H9 (cell line): ENCODE measurements at places on chromosomes 2 and 18.
A peak's percentile ranks its signal among the peaks of the same experiment; 100 is the strongest.

DNA sequence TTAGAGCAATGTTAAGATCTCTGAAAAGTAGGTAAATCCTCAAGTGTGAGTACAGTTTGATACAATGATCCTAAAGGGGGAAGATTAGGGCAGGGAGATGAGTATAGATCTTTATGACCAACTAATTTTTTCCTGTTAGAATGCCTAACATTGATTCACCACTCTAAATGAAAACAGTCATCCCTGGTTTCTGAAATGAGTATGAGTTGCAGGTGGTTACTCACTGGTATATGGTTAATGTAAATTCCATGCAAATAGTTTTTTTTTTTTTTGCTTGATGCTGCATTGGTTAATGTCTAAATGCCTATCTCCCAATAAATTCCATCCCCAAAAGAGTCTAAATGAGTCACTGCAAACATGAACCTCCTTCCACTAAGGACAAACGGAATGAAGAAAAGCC is 55.0 kb upstream of the SERPINB2 start:
- no peak for DNase-seq

- no peak for DNase-seq
Measured at GRCh38 chr2:75489721-75490120, 71.0 kb downstream of the EVA1A start.

GRCh38 chr2:112784199-112785189 is at the start of gene IL1A:
IL1A (minus strand) TSS chr2:112784493; CDS start chr2:112783770, 723 bp downstream.
- peak; percentile 52 for DNase-seq

GRCh38 chr2:84319581-84319980 is 139.5 kb downstream of the SUCLG1 start:
- DNase-seq = no peak

DNA sequence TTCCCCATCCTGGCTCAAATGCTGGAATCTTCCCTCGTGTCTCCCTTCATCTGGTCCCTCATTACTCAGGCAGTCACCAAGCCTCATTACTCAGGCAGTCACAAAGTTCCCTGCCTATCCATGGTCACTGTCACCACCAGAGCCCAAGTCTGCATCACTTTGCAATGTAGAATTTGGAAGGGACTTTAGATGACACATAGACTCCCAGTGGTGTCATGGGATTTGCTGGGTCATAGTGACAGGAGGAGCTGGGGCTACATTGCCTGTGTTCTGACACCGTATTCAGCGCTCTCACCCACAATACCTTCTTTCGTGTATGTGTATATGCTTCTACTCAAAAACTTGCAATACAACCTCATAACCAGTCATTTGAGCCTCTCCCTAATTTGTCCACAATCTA is 2.1 kb upstream of the EMILIN1 start:
- DNase-seq = no peak

DNA sequence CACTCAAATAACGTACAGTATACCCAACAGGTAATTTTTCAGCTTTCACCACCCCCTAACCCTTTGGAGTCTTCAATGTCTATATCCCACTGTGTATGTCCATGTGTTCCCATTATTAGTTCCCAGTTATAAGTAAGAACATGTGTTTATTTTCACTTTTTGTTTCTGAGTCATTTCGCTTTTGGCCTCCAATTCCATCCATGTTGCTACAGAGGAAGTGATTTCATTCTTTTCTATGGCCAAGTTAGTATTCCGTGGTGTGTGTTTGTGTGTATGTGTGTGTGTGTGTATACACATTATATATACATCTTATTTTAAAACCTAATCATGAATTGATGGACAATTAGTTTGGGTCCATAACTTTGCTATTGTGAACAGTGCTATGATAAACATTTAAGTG is 464.4 kb downstream of the CMPK2 start:
- DNase-seq = no peak

GRCh38 chr18:57859314-57859713 is 56.2 kb upstream of the ATP8B1 start:
- DNase-seq = peak; percentile 41

DNA sequence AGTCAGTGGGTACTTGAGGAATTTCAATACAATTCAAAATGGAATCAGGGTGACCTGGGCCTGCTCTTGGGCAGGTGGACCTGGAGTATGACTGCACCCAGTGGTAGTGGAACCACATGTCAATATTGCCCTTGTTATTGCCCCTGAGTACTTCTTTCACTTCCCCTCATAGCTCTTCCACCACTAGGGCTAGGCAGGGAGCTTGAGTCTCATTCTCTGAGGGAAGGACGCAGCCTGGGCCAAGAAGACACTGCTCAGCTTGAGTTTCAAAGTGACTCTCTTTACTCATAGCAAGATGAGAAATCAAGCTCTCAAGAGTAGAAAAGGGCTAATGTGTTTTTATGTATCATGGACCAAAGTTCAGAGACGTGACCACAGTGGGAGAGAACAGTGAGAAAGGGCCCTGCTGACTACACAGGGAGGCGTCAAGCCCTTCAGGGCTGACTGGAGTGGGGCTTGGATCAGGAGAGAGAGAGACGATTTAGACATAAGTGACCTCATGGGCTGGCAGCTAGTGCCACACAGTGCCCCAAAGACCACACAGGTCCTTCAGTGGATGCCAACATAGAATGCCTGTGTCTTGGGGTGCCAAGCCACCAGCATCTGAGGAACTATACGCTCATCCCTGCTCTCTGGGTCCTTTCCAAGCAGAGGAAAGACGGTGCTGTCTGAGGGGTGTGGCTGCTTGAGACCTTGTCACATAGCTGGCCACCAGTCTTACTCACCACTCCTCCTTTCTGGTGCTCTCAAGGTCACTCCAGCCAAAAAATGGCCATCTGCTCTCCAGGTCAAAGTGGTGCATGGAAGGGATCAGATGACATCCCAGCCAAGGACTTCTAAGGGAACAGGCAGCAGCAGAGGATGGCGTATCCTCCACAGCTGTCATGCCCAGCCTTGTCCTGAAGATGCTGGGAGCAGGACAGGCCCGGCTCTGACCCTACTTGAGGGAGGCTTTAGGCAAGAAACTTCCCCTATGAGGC is 13.0 kb downstream of the PTMA start:
- no peak for DNase-seq

DNA sequence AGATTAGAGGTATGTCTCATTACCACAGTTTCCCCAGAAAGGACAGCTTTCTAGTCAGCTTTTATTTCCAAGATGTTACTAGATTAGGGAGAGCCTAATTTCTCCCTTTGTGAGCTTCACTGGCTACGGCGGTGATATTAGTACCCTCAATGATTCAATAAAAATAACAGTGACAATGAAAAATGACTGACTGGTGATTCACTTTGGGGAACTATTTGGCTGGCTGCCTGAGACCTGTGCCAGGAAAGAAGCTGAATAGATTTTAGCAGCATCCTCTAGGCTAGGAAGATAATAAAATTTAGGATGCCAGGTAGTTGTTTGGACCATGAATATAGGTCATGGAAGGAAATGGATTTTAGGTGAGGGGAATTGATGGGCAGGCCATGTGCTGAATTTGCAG is 178.7 kb downstream of the FMNL2 start:
- no peak for DNase-seq

GRCh38 chr2:98749066-98749450 is 18.1 kb upstream of the MGAT4A start:
- DNase-seq = no peak

DNA sequence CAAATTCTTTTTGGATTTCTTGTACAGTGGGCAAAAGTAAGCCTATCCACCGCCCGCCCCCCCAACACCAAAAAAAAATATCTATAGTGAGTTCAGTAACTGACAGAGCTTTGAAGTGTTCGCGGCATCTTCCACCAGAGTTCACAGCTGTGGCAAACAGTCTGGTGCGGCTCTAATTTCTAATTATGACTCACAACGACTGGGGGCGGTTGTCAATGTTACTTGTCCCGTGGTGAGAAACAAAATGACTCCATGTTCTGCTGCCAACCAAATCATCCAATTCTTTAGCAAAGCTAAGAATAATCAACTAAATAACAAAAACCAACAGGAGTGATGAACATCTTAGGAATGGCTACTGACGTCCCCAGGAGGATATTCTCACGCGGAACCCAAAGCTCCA is 392.5 kb upstream of the SALL3 start:
- DNase-seq = no peak

GRCh38 chr18:49910019-49910418 is 96.7 kb upstream of the ACAA2 start:
- DNase-seq = no peak

DNA sequence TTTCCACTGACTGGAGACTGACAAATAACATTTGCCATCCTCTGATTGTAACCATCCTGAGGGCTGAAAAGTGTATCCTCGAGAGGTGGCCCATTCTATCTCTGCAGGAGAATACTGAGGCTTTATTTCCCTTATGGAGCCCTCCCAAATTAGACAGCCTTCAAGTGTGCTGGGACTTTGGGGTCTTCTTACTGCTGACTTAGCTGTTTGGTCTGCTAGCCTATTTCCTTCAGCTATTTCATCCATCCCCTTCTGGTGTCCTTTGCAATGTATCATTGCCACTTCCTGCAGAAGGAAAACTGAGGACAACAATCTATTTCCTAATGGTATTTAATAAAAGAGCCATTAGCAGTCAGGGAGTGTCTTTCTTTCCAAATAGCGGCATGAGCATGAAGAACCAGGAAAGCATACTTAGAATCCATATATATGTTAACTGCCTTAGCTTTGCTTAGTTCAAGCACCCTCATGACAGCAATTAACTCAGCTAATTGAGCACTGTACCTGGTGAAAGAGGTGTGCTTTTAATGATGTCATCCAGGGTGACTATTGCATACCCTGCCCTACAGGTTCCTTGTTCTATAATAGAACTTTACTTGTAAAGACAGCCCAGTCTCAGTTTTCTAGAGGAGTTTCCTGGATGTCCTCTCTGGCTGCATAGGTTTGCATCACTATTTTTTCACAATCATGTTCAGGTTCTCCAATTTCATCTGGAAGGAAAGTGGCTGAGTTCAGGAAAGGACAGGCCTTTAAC is 24.0 kb downstream of the CMPK2 start:
- DNase-seq = no peak

DNA sequence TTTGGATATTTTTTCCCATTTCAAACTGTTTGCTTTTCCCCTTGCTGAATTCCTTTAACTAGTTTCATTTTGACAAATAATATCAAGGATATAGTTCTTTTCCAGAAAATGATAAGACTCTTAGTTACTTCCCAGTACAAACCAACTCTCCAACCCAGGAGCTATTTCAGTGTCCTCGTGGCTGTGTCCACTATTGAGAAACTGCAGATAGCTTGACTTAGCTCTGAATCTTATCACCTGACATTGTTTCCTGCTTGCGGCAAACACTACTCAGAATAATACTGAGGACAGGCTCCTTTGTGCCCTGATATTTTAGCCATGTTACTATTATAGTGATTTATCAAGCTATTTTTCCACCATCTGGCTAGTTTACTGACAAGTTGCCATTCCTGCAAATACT is 74.6 kb downstream of the KLF7 start:
- no peak for DNase-seq

GRCh38 chr2:67057901-67058703 is 339.0 kb upstream of the ETAA1 start:
- no peak for DNase-seq

DNA sequence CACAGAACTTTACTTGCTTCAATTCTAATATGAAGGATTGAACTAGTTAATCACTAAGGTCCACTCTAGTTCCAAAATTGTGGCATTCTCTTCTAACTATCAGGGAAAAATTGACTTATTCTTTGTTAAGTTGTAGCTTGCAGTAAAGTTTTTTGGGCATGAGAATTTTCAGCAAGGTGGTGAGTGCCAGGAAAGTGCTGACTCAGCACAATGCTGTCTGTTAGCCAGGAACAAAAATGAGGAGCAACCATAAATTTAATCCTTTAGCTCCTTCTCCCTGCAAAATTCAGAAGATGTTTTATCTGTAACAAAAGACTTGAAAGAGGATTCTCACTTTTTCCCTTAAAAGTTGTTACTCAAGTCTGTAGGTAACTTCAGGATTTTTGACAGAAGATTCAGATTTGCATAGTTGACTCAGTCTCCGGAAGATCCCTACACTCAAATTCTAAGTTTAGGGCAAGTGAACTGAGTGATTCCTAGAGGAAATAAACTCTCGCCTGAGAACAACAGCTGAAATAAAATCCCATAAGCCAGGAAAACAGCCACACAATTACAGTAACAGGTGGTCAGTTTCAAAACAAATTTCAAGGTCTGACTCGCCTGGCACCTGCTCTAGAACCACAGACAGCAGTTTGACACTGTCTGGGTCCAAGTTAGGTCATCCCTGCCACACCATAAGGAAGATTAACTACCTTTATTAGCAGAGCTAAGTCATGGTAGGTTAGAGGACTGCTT is 20.2 kb upstream of the DARS1 start:
- DNase-seq = no peak

DNA sequence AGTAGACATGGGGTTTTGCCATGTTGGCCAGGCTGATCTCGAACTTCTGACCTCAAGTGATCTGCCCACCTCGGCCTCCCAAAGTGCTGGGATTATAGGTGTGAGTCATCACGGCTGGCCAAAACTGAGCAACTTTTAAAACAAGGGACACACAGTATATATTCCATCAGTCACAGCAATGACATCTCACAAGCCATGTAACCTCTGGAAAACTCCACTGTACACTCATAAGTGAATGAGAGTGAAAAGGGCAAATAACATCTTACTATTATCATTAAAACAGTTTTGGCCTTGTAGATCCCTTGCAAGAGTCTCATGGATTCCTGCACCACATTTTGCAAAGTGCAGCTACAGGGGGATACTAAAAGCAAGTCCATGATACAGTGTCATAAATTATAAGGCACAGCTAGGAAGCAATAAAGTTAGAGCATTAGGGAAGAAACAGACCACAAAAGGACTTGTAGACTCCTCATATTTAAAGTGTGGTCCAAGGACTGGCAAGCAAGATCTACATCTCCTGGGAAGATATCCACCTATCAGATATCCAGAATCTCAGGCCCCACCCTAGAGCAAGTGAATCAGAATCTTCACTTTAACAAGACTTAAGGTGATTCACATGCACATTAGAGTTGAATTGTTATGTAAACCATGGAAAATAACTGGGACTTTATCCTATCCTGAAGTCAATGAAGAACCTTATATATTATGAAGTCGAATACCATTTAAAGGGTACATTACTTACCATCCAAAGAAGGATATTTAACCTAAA is 5.7 kb downstream of the SMC6 start:
- peak; percentile 56 for DNase-seq

- no peak for DNase-seq
Measured at GRCh38 chr2:76813084-76813483, 709.1 kb downstream of the LRRTM4 start.

GRCh38 chr2:113791697-113792590 is 35.5 kb upstream of the SLC35F5 start:
- DNase-seq = no peak

- no peak for DNase-seq
Measured at GRCh38 chr18:42163321-42163720, 208.3 kb downstream of the PIK3C3 start.

DNA sequence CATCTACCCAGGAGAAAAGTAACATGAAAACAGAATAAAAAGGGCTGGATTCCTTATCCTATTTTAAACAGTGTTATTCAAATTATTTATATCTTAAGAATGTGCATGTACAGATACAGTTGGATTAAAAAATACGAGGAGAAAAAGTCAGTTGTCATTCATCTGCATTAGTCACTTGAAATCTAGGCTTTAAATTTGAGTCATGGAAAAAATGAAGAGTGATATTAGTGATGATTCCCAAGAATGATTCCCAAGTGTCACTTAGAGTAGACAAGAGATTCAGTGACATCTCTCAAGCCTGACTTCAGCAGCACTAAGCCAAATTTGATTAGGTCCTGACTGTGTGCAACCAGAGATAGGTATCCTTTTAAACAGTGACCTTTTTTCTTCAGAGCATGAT is 394.2 kb downstream of the IRS1 start:
- DNase-seq = no peak
